ENCODE measurements at places on chromosomes 1 and 21.

GRCh38 chr1:165516469-165516868, 27.3 kb upstream of the LRRC52 start:
- DNase-seq, result no peak

GRCh38 chr1:232435729-232436128, 194.2 kb downstream of the SIPA1L2 start:
- DNase-seq, result no peak

DNA sequence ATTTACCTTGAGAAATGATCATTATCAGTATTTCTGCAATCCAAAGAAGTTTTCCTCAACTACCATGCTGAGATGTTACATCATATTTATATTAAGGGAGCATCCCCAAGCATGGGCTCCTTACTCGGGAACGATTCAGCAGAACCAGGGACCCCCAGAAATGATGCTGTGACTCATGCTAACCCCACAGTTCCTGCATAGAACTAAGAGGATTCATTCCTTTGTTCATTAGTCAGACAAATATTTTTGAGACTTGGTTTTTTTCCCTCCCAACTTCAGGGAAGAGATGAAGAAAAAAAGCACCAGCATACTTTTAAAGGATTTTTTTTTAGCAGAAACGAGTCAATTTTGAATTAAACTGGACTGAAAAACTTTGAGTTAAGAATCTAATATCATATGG, 49.2 kb upstream of the COL24A1 start:
- DNase-seq, result no peak

GRCh38 chr1:43367026-43367903, 546 bp downstream of the ELOVL1 start:
- DNase-seq, result peak; percentile 88

DNA sequence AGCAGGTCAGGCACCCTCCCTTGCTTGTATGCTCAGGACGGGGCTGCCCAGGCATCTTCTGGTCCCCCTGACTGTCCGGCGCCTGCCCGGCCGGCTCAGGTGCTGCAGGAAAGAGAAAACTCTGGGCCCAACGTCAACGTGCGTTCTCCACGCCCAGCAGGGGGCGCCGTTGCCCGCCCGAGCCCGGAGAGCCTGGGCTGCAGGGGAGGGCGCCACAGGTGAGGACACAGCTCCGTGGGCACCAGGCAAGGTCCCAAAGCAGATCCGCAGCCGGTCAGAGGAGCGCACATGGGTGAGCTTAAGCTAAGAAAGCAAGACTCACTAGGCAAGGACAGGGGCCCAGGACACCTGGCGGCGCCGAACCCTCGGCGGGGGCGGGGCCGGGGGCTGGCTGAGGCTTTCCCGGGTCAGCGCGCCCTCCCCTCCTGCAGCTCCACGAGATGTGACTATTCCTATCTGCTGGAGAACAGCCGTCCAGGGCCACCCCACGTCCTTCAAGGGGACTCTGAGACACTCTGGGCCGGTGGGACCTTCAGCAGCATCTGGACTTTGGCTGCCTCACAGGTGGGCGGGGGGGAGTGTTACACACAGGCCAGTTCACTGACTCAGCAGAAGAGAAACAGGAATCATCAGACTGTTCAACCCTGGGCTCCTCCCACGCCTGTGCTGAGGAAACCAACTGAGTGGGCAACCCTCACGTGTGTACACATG, 29.3 kb downstream of the KRTAP10-1 start:
- peak; percentile 66 for DNase-seq

DNA sequence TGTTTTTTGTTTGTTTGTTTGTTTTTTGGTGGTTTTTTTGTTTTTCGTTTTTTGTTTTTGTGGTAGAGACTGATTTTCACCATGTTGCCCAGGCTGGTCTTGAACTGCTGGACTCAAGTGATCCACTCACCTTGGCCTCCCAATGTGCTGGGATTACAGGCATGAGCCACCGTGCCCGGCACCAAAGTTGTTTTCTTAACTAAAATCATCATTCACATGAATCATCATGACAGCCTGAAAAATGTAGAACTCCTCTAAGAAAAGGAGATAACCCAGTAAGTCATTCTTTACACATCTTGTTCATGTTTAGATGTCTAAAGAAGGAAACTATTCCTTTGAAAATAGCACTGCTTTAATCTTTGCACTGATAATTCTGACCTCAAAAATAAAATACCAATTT, 37.5 kb downstream of the DISP1 start:
- no peak for DNase-seq

DNA sequence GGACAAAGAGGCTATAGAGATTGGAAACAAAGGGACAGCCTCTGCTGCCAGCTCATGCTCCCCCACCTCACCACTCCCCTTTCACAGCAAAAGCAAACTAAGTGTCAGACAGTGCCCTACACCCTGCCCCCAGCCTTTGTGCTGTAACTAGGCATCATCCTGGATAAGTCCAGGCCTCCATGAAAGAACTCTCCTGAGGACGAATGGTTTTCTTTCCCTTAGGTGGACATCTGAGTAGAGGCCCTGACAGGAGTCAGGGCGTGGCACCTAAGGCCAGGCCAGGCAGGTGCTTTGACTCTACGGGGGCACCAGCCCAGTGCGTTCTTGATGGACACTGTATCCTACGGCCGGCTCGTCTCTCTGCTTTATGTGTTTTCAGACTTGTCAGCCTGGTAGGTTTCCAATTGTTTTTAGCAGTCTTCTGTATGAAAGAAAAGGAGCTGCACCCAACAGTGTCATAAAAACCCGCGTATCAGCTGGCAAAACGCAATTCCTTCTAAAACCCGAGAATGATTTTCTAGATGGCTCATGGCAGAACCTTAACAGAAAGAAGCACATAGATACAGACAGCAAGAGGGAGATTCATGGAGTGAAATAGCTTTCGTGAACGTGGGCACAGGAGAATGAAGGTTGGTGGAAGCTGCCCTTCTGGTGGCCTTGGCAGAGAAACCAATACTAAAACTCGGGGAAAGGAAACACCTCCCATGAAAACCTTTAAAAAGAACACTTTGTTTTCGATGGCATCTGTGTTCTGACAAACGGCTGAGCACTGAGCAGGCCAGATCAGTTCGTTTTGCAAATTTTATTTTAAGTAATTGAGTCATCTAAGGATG, 51.7 kb upstream of the AJAP1 start:
- DNase-seq, result no peak

Measured in urothelium cell line (cell line).